Fibroblast of the aortic adventitia (primary cell): ENCODE measurements at places on chromosomes 3 and 15. TPM values are rescaled to one million over a fixed set of nuclear protein-coding genes. Genes with fewer than 3 reads are reported as not detected.

CPNE9 gene
- total RNA-seq, result not detected in 2 replicates

A4GNT gene
- total RNA-seq, result not detected in 2 replicates

TLR9 gene
- not detected in 2 replicates for total RNA-seq

- DNase-seq, result no peak
These were observed 63.2 kb upstream of the LPP start for GRCh38 chr3:188090620-188091309.

DNA sequence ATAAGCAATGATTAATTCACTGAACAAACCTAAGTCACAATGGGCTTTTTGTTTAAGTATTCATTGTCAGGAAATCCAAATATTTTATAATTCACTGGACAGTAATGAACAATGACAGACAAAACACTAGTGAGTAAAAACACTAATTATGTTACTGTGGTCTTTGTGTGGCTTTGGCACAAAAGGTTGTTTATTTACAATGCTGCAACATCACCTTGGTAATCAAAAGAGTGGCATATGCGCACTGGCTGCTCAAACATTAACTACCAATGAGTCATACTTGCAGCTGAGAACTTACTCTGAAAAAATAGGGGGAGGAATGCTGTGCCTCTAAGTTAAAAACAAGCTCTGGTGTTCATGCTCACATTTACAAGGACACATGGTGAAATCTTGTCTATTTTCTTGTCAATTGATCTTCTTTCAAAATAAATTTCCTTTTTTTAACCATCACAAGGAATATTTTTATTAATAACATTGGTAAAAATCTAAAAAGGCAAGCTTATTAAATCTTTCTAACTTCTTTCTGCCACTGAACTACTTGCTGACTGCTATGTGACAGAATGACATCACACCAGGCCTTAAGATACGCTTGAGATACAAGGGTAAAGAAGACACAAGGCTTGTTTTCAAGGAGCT is 85.2 kb upstream of the PPIB start:
- peak; percentile 79 for DNase-seq

DNA sequence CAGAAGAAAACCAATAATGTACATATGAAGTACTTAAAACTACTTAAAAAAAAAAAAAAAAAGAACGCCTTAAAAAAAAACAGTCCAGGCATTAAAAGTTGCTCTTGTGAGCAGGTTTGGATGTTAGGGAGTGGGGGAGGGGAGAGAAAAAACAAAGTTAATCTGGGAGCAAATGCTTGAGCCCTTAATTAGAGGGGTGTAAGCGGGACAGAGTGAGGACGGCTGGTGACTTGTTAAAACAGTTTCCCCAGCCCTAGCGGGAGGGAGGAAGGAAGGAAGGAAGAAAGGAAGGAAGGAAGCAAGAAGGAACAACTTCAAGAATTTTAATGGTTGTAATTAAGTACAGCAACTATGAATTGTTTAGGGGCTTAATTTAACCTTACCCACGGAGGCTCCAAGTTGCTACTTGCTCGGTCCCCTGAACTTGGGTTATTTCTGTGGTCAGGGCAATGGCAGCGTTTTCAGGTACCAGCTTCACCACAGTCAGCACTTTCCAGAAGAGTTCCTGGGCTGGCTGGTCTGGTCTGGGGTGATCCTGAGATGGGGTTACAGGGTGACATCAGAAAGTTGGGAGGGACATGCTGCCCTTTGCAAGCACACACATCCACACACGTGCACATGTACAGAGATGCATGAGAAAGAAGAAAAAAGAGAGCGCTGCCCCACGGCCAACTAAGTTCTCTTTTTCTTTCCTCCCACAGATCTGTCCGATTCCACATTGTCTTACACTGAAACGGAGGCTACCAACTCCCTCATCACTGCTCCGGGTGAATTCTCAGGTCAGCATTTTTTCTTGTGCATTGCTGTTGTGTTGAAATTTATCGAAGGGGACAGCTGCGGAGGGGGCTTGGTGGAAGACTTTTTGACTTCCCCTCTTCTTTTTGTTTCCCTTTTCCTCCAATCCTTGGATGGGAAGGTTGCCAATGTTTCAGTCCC is 14.0 kb downstream of the SMAD6 start:
- DNase-seq, result no peak

DNA sequence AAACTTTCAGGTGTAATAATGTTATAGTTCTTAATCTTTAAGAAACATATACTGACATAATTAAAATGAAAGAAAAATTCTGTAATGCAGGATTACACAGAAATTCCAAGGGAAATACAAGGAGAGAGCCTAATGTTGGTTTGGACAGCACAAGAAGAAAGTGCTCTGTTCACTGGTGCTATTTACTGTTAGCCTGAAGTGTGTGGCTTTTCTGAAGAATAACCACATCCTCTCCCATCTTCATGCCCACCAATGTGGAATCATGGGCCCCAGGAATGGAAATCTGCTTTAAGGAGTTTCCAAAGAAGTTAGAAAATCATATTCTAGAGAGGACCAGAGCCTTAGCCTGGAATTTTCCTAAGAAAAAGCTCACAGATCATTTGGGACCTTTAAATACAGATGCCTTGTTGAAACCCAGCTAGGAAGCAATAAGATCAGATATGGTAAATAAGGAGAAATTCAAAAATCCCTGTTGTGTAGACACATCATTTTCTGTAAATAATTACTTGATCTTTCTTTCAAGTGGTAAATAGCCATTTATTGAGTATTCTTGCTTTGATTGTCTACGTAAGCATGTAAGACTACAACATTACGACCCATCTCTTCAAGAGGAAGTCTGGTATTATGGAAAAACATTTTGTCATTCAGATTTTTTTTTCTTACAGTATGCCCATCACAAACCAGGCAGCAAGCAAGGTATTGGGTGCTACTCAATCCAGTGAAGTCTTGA is 10.3 kb upstream of the USP50 start:
- no peak for DNase-seq

DNA sequence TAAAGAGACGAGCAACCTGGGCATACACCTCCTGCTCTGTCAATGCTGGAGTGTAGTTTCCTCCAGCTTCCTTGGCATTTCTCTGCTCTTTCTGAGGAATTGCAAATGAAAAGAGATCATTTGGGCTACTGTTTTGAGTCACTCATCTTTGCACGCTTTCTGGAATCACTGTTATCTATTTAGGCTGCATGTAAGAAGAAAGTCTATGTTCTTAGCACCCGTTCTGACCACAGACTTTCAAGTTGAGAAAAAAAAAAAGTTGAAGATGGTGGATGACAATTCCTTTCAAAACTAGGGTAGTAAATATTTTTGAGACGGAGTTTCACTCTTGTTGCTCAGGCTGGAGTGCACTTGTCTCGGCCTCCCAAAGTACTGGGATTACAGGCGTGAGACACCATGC is 41.3 kb downstream of the SIN3A start:
- no peak for DNase-seq

DNA sequence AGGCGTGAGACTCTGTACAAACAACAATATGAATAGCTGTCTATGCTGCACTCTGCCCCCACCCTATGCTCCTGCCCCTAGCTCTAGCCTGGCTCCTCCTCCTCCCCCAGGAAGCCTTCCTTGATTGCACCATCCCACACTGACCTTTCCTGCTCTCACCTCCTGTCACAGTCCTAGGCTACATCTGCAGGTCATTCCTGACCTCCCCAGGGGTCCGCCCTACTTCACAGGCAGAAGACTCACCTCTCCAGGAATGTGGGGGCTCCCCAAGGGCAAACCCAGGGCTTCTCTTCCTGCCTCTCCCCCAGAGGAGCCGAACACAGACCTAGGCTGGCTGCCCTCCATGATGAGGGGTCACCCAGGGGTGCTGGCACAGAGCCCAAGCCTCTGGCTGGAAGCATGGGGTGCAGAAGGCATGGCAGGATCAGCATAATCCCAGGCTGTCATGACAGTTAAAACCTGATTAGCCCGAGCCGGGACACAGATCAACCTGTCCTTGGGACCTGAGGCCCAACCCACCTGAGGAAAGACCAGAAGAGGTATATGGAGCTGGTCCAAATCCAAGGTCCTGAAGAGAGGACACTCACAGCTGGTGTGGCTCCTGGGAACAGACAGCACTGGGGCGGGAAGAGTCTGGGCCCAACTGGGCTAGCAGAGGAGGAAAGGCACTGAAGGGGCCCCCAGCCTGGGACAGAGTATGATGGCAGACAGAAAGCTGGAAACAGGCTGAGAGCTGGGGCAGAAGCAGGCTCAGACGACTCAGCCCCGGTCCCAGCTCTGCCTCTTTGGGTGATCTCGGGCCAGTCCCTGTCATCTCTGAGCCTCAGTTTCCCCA is 5.9 kb downstream of the SEMA7A start:
- DNase-seq, result no peak

DNA sequence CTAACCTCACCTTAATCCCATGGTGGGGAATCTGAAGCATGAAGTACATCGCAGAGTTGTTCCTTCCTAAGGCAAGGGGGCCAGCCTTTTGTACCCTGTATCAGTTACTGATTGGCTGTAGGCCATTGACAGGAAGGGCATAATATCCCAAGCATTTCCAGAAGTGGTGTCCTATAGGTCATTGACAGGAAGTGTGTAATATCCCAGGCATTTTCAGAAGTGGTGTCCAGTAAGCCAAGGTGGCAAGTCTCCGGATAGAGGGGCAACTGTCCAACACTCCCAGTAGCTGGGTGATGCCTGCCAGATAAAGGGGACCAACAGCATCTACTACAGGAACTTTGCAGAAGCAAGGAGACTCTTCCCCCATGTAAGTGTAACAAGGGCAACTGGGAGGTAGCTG is 52.1 kb upstream of the MYRIP start:
- no peak for DNase-seq

DNA sequence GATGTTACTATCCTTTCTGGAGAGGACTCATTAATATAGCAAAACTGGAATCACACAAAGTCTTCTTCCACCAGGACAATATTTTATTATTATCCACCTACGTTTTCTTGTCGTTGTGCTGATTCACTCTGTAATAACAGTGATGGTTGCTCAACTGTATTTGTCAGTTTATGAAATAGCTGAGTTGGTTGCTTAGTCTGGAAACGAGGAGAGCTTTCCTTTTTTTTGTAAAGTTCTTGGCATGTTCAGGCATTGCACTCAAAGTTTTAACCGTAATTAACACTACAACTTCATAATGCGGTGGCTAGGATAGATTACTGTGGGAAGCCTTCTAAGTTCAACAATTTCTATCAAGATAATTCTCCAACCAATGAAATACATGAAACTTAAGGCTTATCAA is 131.2 kb downstream of the RAP2B start:
- DNase-seq, result peak; percentile 79

GRCh38 chr3:53547327-53547726 is 52.9 kb downstream of the CACNA1D start:
- no peak for DNase-seq

- DNase-seq, result peak; percentile 46
These were observed 102.9 kb downstream of the SEMA6D start for GRCh38 chr15:47820057-47820746.

GRCh38 chr3:68033867-68034266 is 379.5 kb upstream of the SUCLG2 start:
- DNase-seq, result no peak

DNA sequence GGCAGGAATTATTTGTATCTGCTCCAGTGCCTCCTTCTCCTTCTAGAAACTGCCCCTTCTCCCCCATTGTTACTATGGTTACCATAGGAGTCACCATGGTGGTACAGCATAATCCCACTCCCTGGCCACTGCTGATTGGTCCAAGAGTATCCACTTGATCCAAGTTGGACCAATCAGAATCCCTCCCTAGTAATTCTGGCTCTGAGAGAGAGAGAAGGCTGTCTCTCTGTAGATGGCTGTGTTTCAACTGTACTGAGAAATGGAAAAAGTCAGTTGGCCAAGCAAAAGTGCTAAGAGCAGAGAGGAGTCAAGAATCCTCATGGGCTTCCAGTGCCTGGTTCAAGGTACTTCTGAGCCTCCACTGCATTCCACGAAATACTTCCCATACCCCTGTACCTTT is 120.6 kb upstream of the SPATA12 start:
- no peak for DNase-seq

GRCh38 chr15:38134252-38134651 is 118.4 kb upstream of the SPRED1 start:
- no peak for DNase-seq

DNA sequence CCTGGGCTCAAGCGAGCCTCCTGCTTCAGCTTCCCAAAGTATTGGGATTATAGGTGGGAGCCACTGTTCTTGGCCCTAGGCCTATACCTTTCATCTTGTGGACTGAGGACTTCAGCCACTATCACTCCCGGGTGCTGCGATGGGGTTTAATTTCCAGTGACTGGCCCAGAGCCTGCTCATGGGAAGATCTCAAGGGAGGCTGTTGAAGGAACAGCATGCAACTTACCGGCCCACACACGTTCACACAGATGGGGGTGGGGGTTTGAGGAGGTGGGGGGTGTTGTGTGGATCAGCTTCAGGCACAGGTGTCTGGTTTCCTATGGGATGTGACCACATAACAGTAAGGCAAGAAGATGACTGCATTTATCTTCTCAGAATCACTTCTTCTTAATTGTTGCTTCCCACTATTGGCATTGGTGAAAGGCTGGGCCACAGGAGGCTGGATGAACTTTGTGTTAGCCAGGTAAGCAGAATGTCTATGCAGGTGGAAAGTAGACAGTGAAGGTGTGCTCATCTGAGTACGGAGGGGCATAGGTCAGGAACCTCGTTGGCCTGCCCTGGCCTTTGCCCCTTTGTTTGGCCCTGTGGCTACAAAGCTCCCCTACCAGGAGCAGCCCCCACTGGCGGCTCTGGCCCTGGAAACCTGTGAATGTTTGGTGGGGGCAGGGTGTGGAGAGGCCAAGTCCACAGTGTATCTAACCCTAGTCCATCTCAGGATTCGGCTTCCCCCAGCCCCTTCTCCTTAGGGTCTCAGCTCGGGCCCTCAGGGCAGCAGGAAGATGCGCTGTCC is 1.4 kb upstream of the APBA2 start:
- no peak for DNase-seq

GRCh38 chr15:91860498-91860897 is 7.0 kb downstream of the SLCO3A1 start:
- no peak for DNase-seq

DNA sequence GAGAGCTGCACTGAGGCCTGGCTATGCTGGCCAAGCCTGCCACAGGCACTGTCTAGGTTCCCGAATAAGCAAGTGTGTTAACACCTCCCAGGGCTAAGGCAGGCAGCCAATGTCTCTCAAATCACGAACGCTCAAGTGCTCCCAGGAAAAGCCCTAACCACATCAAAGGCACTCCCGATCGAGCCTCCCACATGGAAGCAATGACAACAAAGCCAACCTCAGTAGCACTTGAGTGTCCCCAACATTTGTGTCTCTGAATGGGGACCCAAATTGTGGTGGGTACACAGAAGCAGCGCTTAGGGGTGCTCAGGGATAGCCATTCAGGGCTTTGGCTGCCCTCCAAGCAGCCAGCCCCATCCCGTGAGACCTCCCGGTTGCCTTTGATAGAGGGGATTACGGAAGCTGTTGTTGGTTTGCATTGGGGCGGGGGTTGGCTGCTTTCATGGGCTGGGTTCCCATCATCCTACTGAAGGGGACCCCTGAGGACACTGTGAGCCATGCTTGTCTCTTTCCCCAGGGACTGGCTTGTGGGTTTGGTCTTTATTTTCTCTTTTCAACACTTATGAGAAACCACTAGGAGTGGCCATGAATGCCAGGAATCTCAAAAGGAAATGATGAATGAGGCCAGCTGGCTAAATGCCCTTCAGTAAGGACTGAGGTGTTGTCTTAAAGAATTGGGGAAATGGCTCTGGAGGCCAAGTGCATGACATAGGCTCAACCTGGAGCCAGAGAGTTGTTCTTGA is 234.1 kb upstream of the FEZF2 start:
- peak; percentile 93 for DNase-seq

GRCh38 chr3:105829229-105829628 is 39.6 kb downstream of the CBLB start:
- DNase-seq, result no peak
